ENCODE measurements at places on chromosomes 6 and 20.

- no peak for DNase-seq
Measured at GRCh38 chr6:142731611-142732010, 213.4 kb downstream of the HIVEP2 start.

DNA sequence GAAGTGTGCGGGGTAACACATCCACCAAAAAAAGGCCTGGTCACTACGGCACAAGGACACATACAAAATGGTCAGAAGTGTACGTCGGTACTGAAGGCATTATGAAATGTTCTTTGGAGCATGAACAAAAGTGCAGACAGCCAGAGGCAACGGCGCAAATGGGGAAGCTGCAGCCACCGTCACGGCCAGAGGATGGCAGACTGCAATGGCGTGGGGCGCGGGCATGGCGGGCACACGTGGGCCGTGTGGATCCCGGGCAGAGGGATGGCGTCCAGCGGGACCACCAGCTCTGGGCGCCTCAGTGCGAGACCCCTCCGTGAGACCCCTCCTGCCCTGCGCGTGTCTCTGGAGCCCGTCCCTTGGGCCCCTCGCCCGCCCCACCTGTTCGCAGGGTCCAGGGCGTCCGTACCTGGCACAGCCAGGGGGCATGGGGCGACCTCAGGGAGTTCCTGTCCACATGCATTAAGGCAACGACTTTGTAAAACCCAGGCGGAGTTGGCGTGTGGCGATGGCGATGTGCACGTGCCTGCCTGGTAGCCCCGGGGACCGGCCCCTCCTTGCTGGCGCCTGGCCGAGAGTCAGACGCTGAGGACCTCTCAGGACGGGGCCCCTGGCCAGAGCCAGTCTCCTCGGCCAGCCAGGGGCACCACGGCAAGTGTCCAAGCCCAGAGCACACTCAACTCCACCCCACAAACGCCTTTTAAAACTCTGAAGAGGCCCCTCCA lies 39.5 kb upstream of the CHRNA4 start:
- no peak for DNase-seq

DNA sequence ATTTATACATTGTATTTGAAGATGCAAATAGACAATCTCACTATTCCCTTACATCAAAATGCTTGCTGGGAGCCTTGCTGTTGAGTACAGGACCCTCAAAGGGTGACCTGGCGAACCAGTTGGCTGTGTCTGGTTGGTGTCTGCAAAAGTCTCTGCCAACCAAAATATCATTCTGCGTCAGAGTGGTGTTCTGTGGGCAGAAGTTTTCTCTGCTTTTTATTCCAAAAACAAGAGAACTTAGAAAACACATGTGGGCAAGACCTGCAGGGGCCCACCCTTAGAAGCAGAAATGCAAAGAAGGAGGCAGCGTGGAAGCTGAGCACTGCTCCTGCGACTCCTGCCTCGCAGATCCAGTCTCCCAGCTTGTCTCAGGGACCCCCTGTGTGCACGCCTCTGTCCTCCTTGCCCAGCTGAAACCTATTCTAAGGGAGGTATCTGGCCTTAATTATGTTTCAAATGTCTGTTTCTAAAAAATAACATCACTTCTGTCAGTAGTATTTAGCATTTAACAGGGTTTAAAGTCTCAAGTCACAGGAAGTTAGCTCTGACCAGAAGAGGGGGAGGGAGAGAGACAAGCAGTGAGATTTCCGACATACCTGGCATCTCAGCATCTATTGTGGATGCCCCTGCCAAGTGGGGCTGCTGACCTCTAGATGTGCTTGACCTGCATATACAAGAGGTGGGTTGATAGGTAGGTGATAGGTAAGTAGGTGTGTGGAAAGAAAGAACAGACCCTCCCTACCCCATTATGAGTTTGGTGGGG lies 101.3 kb downstream of the SASH1 start:
- no peak for DNase-seq

- DNase-seq = no peak
Measured at GRCh38 chr6:40334496-40335270, 252.5 kb downstream of the LRFN2 start.

DNA sequence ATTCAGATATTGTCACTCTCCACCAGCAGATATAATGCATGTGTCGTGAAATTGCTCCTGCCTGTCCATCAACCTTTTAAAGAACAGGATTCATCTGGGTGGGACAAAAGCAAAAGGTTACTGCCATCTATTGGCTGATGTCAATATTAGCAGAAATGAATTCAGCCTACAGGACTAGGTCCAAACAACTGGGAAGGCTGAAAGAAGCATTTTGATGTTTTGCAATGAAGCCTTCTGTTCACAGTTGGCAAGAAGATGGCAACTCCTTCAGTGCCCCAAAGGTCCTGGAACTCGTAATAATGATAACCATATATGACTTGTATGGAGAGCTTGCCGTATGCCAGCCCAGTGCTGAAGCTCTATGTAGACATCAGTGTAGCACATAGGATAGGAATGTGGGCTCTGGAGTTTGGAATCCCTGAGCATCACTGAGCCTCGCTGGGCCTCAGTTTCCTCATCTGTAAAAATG lies 7.5 kb downstream of the BCAS1 start:
- peak; percentile 58 for DNase-seq

GRCh38 chr20:20837574-20838021 lies 125.2 kb upstream of the RALGAPA2 start:
- peak; percentile 21 for DNase-seq

GRCh38 chr20:35992713-35993335 lies 24.4 kb downstream of the CNBD2 start:
- peak; percentile 47 for DNase-seq

GRCh38 chr6:139698526-139699176 lies 324.2 kb upstream of the CITED2 start:
- DNase-seq = no peak

DNA sequence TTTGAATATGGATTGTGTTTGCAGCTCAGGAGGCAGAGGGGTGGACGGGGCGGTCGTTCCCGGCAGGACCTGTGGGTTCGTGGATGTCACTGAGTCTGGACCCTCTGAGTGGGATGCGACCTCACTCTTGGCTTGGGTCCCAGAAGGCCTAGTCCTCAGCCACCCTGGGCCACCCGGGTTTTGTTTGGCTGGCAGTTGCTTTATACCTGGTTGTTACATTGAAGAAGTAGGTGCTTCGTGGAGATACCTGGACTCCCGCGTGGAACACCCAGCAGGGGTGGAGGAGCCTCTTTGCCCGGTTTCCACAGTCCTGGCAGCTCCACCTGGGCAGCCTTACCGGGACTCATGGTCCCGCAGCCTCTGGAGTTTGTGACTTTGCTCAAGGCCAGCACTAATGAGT lies 405.1 kb downstream of the TAF4 start:
- no peak for DNase-seq

GRCh38 chr6:82385102-82385501 lies 21.5 kb downstream of the TPBG start:
- DNase-seq = no peak

DNA sequence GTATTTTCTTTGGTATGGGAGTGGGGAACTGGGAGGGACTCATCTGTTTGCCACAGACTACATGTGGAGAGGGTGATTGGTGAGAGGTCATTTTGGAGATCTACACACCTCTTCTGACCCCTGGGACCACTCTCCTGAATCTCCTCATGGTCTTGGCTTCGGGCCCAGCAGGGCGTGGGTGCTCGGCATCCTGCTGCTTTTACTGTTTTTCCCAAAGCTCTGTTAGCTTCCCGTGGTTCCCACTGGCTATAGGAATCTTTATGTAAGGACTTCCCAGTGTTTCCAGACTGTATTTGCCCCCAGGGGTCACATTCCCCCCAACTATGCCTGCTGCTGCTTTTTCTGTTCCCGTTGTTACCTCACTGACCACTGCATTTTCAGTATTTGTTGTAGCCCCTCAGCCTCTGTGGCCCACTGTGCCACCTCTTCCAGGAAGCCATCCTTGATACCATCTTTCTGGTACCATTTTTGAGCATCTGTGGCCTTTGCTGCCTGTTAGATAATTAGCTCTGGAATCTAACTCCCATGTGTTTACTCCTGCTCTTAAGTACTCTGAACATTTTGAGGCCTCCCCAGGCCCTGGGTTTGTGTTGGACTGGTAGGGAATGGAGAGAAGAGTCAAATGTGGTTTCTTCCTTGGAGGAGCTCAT lies 14.9 kb downstream of the PLCG1 start:
- no peak for DNase-seq

GRCh38 chr6:41274256-41274655 lies 12.2 kb downstream of the TREM1 start:
- DNase-seq = no peak

GRCh38 chr6:155706341-155706740 lies 250.7 kb upstream of the NOX3 start:
- no peak for DNase-seq

- DNase-seq = no peak
Measured at GRCh38 chr20:48287552-48288170, 502.4 kb upstream of the SULF2 start.

DNA sequence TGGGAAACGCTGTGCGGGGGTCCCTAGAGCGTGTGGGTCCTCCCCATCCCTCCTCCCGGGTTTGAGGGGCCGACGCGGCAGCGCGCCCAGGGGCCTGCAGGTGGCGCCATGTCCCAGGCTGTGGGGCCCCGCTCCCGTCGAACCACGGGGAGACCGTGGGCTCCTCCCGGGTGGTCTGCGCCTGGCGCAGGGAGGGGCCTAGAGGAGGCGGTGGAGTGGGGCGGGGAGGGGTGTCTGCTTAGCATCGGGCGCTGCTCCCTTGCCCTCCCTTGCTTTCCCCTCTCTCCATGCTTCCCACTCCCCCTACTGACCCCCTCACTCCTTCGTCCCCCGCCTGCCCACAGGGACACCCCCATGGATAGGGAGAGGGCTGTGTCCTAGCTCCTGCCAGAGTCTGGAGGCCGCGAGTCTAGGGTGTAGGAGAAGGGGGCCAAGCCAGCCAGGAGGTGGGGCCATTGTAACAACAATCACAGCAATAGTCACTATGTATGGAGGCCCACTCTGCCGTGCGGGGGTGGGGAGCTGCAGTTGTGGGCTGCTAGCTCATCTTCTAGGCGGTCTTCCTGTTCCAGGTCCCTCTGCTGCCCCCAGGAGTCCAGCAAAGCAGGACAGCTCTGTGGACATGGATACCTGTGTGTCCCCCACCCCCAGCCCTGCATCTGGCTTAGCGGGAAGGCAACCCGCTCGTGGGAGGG lies 51.7 kb downstream of the CHMP4B start:
- peak; percentile 42 for DNase-seq

DNA sequence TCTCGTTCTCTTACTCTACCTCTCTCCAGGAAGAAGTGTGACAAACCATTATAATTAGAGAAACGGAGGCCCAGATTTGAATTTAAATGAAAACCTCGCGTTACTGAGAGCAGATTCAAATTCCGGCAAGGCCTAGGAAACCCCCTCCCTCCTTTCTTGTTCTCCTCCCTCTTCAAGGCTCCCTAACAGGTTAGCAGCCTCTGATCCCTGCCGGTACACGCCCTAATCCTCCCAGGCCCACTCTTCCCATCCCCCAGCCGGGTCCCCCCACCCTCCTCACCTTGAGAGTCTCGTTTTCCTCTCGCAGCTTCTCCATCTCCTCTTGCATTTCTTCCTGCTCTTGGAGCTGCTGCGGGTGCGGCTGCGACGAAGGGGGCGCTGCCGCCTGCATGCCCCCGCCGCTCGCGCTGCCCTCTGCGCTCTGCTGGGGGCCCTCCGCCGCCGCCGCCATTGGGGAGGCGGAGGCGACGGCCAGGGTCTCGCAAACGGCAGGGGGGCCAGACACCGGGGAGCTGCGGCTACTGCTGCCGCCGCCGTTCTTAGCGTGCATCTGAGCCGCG lies 3.8 kb downstream of the MTCL3 start:
- DNase-seq = no peak

GRCh38 chr6:117483004-117483644 lies 650 bp downstream of the DCBLD1 start:
- no peak for DNase-seq

GRCh38 chr6:165705941-165706340 lies 42.9 kb upstream of the PDE10A start:
- DNase-seq = no peak

DNA sequence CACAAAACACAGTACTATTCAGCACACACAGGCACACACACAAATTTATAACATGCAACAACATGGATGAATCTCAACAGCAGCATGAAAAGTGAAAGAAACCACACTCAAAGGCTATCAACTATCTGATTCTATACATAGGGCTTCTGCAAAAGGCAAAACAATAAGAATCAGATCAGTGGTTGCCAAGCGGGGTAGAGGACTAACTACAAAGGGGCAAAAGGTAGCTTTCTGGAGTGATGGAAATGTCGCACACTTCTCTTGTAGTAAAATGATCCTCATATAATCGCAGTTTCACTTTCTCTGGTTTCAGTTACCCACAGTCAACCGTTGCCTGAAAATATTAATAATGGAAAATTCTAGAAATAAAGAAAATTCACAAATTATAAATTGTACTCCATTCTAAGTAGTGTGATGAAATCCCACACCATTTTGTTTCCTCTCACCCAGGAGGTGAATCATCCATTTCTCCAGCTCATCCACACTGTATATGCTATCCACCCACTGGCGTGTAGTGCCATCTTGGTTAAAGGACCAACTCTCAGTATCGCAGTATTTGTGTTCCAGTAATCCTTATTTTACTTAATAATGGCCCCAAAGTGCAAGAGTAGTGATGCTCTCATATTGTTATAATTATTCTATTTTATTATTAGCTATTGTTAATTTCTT lies 12.8 kb upstream of the PLN start:
- no peak for DNase-seq
